ENCODE measurements at places on chromosomes 13 and 19.

DNA sequence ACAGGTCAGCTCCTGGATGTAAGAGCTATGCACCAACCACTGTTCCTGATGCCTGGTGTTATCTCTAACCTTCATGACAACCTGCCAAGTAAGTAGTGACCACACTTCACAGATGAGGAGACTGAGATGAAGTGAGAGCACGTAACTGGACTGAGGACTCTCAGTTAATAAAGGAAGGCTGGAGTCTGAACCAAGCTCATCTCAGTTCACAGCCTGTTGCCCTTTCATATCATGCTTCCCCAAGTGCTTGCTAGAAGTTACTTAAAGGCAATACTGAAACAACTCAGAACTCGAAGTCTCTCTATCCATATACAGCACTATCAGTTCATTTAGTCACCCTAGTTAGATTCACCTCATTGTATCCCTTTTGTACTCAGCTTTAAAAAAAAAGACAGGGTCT lies 119.7 kb downstream of the ABCC4 start:
- no peak for DNase-seq

DNA sequence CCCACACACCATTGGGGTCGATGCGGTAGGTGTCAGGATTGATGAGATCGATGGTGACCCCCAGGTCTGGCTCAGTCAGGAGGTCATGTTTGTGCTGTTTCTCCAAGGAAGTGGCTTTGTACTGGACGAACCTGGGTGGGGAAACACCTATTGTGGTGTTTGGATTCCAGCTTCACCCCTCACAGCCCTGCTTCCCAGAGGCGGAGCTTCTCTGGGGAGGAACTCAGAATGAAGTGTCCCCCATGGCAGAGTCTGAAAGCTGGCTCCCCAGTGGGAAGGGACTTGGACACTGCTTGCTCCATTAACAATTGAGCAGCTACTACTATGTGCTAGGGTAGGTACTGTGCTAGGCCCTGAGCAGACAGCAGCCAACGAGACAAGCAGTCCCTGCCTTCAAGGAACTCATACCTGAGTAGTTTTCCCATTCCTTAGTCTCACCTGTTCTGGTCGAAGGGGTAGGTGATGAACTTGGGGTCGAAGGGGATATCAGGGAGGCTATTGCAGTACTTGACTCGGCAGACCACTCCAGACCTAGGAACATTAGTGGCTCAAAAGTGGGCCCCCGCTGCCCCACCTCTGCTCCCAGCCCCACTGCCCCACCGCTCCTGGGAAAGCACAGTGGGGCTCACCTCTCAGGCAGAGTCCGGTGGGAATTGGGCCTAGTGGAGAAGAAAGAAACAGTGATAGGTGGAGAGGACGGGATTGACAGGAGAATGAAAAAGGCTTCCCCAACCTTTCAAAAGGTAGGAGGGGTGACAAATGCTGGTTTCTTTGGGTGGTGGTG lies 1.1 kb downstream of the PAF1 start:
- no peak for DNase-seq

GRCh38 chr13:40313269-40314200 lies 352.9 kb downstream of the FOXO1 start:
- DNase-seq, result no peak

DNA sequence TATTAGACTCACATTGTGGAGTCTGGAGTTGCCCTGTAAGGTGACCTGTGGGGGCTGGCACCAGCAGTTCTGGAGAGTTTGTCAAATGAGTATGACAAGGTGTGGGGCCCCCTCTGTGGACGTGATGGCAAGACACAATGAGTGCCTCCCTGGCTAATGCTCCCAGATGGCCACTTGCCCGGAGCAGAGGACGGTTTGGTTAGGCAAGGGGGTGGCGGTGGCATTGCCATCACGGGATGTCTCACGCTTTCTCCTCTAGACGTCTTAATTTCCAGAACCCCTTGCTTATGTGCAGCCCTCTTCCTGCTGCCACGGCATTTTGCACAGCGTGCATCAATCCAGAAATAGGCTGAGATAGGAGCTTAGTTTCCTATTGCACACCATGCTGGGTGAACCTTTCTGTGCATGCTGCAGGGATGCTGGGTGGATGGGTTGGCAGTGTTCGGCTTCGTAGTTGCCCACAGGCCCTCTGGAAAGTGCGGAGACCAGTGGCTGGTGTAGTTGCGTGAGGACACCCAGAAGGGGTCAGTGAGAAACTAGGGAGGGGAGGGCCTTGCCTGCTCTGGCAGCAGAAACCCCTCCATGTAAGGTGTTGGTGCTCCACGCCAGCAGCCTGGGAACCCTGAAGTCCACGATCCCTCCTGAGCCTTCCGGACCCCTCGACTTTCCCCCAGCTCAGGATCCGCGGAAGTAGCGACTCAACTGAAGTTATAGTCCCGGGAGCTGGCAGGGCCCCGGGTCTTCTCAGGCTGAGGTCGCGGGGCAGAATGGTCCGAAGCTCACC lies 18.1 kb upstream of the LRP3 start:
- DNase-seq, result no peak

DNA sequence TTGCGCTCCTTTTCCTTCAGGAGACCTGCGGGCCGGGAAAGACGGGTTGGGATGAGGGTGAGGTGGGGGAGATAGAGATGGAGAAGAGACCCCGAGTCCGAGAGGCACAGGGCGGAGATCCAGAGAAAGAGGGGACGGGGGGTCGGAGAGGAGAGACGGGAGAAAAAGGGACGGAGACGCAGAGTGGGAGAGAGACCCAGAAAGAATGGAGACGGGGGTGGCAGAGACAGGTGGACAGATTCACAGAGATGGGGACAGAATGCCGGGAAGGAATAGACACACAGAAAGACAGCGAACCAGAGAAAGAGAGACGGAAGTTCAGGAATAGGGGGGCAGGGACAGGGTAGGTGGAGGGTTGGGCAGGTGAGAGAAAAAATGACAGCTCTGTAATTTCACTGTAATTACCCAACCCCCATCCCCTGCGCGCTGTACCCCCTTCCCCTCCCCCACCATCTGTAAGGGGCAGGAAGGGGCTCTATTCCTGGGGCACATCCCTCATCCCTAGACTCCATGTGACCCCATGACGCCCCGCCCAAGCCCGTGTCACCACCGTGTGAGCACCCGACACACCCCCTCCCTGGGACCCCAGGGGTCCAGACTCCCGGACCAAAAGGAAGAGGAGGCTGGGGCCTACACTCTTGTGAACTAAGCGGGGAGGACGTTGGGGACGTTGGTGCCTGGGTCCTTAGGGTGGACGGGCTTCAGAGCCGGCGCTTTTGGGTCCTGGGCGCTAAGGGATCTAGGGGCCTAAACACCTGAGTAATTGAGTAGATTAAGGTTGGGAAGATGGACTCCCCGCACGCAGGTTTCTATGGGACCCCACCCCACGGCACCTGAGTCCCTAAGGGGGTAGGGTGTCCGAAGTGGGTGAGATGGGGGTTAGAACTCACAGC lies 967 bp downstream of the DBP start:
- no peak for DNase-seq

DNA sequence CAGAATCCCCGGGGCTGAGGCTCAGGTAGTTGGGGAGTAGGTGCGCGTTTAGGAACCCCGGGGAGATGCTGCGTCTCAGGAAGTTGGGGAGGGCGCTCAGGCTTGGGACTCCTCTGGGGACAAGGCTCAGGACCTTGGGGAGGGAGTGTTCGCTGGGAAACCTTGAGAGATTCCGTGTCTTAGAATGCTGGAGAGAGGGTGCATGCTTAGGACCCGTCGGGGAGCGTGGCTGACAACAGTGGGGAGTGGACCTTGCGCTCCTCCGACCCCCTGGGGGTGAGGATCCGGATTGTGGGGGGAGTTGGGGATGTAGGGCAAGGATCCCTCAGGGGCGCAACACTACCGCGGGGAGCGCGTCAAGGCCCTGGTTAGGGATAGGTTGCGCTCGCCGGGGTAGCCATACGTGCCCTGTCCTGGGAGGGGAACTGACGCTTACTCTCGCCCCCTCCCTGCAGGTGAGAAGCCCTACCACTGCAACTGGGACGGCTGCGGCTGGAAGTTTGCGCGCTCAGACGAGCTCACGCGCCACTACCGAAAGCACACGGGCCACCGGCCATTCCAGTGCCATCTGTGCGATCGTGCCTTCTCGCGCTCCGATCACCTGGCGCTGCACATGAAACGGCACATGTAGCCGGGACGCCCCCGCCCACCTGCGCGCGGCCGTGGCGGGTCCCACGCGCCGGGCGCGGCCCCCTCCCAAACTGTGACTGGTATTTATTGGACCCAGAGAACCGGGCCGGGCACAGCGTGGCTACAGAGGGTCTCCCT lies 2.0 kb downstream of the KLF2 start:
- DNase-seq, result peak; percentile 67

GRCh38 chr19:50486823-50487515 lies 10.3 kb upstream of the GARIN5A start:
- DNase-seq, result peak; percentile 88

DNA sequence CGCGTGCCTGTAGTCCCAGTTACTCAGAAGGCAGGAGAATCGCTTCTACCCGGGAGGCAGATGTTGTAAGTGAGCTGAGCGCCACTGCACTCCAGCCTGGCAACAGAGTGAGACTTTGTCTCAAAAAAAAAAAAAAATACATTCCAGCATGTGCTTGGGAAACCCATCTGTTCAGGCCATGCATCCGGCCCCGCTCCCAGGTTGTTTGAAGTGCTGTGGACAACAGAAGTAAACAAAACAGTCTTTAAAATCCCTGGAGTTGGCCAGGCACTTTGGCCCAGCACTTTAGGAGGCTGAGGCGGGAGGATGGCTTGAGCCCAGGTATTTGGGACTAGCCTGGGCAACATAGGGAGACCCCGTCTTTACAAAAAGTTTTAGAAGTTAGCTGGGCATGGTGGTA lies 3.2 kb upstream of the PTPRS start:
- DNase-seq, result no peak

DNA sequence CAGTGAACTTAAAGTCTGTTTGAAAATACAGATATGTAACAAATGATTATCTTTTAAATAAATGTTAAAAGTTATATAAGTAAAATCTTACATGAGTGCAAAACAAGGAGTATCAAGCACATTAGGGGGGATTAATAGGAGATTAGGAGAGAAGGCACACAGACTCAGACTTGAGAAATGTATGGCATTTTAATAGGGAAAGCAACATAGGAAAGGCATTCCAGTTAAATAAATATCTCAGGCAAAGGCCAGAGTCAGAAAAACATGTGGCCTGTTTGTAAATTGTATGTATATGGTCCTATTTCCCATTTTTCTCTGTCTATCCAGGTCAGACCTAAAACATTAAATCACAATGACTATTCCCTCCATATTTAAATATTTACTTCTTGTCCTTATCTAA lies 462.7 kb downstream of the GPC6 start:
- DNase-seq, result no peak

GRCh38 chr13:66922444-66922843 lies 307.7 kb downstream of the PCDH9 start:
- DNase-seq, result no peak

DNA sequence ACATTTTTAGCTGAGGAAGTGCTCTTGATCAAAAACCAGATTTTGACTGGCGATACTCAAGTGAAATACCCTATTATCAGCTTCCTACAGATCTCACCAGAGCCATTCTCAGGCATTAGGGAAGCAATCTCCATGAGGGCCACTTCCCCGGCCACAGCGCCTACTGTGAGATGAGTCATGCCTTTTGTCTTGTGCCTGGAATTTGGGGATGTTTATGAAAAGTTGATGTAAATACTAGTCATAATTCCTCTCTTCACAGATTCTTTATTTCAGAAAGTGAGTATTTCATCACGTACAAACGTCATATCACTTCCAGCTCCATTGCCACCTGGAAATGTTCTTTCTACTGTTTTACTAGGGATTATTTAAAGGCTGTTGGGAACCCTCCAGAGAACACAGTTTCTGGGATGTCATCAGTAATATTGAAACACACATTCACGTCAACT lies 25.3 kb upstream of the SLC46A3 start:
- DNase-seq, result peak; percentile 58

Data from H9 (cell line).